ENCODE measurements at places on chromosomes 1 and 21.

GRCh38 chr1:91075233-91076135 lies 53.6 kb upstream of the ZNF644 start:
- DNase-seq: no peak

- no peak for DNase-seq
Observed at GRCh38 chr1:244082969-244083368, 31.9 kb downstream of the ZBTB18 start.

- no peak for DNase-seq
Observed at GRCh38 chr1:64508629-64509028, 38.7 kb downstream of the CACHD1 start.

DNA sequence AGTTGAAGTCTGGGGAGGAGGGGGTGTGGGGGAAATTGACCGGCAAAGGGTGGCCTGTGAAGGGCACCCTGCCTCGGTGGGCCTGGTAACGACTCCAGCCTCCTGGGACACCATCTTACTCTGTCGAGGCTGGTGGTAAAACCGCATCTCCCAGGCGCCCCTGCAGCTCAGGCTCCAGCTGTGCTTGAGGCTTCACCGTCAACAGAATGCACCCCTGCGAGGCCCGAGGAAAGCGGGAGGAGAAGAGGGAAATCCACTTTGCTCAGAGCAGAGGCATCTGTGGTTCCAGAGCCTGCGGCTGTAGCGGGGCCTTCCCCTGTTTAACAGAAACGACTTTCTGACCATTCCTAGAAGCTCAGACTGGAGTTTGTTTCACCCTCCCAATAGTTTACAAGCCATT lies 165.6 kb downstream of the NPHP4 start:
- peak; percentile 51 for DNase-seq

DNA sequence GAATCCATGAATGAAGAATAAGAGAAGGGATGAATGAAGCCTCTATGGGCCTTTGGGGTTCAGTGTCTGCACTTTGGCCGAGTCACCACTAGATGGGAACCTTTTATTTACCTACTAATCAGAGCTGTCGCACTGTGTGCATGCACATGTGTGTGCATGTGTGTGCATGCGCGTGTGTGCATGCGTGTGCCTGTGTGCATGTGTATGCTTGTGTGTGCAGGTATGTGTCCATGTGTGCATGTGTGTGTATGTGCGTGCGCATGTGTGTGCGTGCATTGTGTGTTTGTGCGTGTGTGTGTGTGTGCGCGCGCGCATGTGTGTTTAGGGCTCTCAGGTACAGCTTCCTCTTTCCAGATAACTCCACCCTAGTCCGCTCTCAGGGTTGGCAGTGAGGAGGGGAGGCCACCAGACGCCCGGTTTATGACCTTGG lies 20.4 kb upstream of the UBXN10 start:
- DNase-seq: no peak

DNA sequence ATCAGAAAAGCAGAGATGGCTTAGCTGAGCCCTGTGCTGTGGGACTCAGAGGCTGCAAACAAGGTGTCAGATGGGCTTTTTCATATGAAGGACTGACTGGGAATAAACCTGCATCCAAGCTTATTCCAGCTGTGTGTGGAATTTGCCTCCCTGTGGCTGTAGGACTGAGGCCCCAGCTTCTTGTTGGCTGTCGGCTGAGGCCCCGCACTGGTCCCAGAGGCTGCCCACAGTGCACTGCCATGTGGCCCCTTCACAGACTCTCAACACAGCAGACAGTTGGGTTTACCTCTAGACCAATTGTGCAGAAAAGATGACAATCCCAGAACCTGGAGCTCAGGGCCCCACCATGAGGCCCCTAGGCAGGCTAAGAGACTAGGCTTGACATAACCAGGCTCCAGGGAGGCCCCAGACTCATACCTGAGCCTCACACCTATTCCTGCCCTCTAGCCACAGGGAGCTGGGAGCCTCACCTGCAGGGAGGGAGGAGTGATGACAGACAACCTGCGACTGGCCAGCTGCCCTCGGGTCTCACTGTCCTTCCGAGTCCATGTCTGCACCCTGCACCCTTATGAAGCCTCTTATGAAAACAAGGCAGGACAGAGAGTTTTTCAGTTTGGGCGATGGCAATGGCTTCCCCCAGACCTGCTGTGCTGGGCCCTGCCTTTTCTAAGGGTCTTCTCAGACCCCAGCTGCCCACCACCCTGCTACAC lies 615.5 kb downstream of the NPHP4 start:
- DNase-seq: no peak

DNA sequence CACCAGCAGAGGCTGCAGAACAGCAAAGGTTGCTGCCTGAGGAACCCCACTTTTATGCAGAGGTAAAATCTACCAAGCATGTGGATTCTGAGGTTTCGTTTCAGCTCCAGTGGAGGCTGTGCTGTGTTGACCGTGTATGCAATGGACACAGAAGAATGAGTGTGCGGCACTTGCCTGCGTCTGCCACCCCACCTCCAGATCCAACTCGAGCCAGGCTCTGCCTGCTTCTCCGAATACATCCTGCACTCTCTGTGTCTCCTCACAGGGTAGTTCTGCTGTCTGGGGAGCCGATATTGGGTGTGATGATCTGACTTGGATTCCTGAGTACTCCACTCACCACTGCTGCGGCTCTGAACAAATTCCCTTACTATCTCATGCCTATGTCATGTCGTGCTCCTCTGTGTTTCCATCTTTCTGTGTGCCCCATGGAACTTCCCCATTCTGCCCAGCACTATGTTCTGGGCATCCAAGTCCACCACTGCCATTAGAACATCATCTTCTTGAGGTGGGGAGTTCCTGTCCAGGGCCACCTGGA lies 129.8 kb downstream of the SLC45A1 start:
- no peak for DNase-seq

DNA sequence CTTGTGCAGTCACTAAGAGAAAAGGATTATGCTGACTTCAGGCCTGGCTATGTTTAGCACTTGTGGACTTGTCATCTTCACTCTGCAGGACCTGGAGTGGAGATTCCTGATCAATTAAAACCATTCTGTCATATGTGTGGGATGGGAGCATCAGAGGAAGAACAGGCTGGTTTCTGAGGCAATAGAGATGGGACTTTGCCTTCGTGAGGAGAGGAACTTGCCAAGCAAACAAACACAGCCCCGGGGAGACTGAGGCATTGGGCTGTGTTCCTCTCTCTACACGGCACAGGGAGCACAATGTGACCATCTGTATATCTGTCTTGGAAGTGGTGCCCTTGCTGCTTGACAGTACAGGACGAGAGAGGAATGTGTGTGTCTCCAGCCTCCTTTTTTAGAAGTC lies 23.1 kb downstream of the VASH2 start:
- no peak for DNase-seq

- DNase-seq: no peak
Observed at GRCh38 chr1:233946724-233947123, 42.2 kb downstream of the SLC35F3 start.

DNA sequence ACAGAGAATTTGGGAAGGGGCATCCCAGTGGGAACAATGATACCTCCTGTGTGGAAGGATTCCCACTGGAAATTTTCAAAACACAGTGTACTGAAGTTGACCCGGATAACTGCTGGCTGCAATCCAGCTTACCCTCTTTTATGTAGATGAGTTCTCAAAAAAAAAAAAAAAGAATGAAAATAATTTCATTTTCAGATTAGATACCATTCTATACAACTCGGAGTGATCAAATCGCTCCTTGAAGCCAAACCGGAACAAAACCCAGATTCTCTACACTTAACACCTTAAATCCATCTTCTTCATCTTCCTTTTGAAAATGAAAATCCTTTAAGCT lies 69.1 kb downstream of the KAZN start:
- no peak for DNase-seq

- no peak for DNase-seq
Observed at GRCh38 chr1:147514233-147514632, 27.1 kb upstream of the BCL9 start.

DNA sequence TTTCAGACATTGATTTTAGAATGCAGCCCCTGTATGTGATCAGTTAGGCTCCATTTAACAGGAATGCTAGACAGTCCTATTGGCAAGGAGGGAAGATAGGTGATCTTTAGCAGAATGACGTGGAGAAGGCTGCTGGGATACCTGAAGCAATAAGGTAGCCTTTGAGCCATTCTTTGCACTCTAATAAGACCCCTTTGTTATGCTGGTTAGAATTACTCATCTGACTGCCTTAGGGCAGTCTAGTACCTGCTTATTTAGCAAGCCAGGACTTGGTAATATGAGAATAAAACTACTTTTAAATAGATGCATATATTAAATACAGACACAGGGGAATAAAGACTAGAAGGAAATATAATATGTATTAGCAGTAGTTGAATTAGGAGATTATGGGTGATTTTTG lies 29.1 kb downstream of the NGF start:
- no peak for DNase-seq

GRCh38 chr1:10755970-10756521 lies 40.4 kb downstream of the CASZ1 start:
- no peak for DNase-seq

DNA sequence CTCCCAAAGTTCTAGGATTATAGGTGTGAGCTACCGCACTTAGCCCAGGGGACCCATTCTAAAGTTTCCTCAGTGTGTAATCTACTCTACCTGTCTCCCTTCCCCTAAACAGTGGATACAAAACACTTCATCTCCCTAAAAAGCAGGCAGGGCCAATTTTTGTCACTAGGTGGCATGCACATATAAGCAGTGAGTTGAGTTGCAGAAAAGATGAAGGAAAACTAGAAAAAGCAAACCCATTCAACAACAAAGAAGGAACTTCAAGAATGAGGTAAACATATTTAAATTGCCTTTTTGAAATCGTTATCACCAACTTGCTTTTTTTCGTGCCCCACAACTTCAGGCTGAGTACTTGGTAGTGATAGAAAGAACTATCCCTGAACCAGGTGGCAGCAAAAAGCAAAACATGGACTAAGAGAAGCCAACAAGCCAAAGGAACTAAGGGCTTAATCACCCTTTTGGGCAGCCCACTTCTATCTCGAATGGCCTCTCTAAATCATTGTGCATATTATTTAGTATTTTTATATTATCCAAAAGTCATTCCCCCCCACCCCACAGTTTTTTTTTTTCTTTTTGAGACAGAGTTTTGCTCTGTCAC lies 19.7 kb upstream of the ALDH9A1 start:
- no peak for DNase-seq

DNA sequence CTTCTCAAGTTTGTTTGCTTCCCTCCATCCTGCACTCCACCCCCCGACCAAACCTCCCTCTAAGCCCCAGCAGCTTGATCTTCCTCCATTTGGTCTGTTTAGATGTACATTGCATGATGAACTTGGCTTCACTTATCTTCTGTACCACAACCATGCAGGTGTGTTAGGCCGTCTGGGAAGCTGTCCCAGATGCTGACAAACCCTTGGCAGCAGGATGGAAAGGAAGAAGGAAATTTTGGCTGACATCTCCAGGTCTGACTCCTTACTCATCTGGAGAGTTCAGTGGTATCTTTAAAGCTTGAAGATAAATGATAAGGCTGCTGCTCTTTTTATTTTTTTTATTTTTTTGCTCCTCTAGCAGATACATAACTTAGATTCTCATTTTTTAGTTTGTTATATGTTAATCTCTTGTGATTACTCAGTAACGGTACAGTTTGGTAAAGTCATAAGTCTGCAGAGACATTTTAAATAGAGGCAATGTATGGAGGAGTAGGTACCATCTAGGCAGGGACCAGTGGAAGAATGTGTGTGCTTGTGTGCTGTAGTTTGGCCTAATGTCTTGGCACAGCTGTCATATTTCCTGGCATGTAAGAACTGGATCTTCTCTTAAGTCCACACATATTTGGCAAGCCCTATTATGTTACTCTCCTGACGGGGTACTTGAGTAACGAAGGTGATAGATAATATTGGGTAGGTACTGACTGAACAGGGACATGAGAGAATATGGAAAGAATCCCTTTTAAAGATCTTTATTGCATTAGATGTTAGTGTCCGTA lies 79.7 kb downstream of the CACHD1 start:
- no peak for DNase-seq

DNA sequence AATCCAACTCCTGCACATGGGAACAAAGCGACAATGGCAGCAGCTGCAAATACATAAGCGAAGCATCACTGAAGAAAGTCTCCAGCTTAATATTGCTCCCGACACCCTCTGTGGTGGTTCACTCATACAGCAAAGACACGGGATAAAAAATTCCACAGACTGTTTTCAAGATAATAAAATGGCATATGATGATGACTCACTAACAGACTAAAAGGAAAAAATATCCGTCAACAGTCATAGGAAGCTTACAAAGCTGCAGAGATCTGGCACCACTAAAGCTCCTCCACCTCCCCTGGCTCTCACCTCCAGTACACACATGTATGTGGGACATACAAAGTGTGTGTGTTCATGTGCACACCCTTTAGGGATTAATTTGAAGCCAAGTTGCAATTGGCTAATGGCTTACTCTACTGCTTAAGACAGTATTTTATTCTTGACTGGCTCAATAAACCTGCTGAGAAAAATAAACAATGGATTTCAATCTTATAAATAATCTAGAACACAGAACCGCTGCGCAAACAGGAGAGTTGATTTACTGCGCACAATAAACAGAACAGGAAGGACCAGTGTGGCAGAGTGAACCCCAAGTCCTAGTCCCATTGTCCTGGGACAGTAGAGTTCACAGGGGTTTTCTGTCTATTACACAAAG lies 94.4 kb downstream of the SLC45A1 start:
- DNase-seq: no peak

GRCh38 chr1:30379684-30380624 lies 343.4 kb downstream of the MATN1 start:
- no peak for DNase-seq

GRCh38 chr1:69475021-69475420 lies 92.7 kb upstream of the LRRC7 start:
- no peak for DNase-seq

Measured in chondrocyte (in vitro differentiated cells).